ENCODE measurements at places on chromosomes 6 and 20.
A peak's percentile ranks its signal among the peaks of the same experiment; 100 is the strongest.

- no peak for DNase-seq
Observed at GRCh38 chr6:39804466-39805065, 12.4 kb downstream of the DAAM2 start.

- DNase-seq, result no peak
Observed at GRCh38 chr6:37556881-37557644, 57.4 kb upstream of the CCDC167 start.

DNA sequence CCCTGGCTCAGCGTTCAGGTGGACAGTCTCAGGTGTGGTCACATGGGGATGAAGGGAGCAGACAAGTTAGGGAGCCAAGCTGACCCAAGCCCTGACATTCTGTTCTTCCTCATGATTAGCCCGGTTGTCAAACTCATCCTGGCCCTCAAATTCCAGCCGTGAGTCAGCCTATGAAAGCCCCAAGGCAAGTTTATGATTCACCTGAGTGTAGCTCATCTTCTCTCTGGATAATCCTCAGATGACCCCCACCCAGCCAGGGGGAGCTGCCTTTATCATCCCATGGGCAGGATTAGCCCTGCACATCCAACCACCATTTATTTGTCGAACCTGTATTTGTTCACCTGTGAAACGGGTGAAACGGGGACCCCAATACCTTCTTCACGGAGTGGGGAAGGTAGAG, 161.9 kb downstream of the DHX35 start:
- no peak for DNase-seq

DNA sequence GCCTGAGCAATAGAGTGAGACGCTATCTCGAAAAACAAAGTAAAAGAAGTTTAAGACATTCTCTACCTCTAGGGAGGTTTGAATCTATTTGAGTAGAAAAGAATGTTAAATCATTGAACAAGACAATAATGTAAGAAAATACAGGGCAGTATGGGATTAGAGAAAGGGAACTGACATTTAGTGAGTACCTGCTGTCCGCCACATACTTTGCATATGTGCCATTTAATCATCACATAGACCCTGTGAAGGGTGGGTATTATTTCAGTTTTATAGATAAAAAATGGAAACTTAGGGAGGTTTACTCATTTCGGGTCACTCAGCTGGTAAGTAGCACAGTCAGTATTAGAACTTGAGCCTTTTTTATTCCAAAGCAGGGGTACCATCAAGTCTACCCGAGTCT, 31.4 kb downstream of the STK4 start:
- no peak for DNase-seq

- no peak for DNase-seq
Observed at GRCh38 chr6:96725296-96725695, 112.0 kb downstream of the GPR63 start.

GRCh38 chr6:105929626-105930025, 156.5 kb upstream of the PRDM1 start:
- no peak for DNase-seq

GRCh38 chr20:56487216-56487615, 18.8 kb downstream of the RTF2 start:
- DNase-seq, result no peak

DNA sequence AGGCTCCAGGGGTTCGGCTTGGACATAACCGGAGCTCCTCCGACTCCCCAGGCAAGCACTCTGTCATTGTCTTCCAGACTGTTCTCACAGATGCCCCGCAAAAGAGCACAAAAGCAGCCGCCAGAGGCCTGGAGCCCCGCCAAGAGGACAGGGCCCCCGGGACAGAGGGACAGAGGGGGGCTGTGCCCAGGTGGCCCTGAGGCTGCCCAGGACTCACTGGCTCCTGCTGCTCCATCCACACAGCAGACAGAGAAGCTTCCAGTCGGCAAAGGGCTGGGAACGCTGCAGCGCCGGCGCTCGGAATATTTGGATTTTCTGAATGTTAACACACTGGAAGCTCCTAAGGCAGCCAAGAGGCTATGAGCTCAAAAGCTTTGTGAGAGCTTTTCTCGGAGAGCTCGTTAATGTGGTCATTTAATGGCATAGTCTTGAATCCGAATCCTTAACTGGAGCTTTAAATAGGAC, 68.0 kb upstream of the QKI start:
- peak; percentile 34 for DNase-seq

DNA sequence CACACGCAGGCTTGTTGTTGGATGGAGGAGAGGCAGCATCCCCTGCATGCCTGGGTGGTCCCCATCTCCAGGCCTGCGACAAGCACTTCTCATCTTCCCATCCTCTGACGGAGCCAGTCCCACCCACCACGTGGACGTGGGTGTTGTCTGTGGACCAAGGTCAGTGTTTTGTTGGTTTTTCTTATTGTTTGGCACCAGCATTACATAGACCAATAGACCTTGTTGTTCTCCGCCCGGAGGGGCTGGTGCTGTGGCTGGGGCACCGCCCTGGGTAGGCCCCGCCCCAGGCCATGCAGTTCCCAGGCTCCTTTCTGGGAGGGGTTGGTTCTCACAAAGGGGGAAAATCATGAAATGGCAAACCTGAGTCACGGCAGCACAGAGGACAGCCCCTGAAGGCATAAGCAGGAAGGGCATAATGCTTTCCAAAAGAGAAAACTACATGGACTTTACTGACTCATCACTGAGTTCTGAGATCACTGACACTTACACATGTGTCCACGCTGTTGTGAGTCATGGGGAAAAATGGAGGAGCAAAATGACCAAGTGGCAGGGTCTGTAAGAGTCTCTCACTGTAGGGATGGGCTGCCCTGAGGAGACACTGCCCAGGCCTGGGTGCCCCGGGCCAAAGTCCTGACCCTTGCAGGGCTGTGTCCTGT, 90.8 kb downstream of the THBS2 start:
- no peak for DNase-seq

DNA sequence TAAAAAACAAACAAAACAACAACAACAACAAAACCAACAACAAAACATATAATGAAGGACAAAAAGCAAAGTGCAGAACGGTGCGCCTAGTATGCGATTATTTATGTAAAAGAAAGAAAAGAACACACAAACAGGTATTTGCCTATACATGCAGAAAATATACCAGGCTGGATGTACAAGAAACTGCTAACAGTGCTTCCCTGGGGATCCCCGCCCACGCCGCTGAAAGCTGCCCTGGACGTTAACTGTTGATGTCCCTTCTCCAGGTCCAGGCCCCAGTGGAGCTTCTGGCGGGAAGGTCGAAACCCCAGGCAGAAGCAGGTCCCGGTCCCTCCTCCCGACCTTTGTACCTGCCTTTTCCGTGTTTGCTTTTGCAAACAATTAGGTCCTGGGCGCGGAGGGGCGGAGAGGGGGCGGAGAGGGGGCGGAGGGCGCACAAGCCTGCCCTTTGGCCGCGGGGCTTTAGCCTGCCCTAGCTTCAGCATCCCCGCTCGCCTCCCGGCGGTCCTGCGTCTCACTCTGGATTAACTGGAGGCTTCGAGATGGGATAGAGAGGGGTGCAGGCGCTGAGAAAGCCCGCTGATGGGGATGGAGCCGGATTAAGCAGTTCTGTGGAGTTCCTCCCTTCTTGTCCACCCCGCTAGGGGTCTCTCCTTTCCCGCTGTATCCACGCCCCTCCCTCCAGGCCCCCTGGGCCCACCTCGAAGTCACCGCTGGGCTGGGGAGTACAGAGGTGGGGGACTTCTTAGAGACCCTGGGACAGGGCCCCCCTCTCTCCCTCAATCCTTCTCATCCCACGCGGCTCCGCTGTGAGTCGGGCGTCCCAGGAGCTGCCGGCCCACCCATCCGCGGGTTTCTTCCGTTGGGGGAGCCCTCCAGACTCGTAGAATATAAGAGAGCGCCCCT, 8.2 kb upstream of the AHCY start:
- DNase-seq, result peak; percentile 81

DNA sequence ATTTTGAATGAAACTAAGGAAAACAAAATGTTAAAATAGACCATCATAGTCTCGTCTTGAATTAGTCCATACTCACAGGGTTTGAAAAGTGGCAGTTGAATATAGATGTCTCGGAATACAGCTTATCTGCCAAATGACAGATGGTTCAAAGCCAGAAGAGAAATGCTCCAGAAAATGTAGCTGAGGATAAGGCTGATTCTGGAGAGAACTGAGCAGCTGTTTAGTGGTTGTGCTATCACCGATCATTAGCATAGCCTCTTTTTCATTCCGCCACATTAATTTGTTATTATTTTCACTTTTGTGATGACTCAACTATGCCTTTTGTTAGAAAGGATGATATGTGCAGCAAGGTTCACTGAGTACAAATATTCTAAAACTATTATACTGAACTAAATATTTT, 390.2 kb upstream of the MAN1A1 start:
- no peak for DNase-seq

GRCh38 chr6:36979347-36979742, 6.7 kb downstream of the MTCH1 start:
- DNase-seq, result no peak

DNA sequence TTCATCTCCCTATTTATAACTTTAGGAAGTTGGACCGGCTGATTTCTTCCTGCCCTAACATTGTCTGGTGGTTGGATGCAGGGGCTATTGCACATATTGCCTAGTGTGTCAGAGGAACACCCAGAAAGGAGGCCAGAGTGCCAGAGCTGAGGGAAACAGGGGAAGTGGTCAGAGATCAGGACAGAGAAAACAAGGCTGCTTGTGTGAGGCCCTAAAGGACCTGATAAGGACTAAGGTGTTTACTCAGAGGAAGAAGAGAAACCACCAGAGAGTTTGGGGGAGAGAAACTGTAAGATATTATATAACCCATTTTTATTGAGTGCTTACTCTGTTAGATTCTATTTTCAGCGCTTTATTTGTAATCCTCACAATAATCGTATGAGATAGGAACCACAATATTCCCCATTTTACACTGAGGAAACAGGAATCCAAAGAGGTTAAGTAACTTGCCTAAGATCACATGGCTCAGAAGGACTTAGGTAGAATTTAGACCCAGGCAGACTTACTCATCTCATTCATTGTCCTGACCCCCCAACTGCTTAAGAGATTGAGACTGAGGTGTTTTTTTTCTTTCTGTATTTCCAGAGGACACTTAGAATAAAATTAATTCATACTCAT, 54.0 kb upstream of the REV3L start:
- no peak for DNase-seq

DNA sequence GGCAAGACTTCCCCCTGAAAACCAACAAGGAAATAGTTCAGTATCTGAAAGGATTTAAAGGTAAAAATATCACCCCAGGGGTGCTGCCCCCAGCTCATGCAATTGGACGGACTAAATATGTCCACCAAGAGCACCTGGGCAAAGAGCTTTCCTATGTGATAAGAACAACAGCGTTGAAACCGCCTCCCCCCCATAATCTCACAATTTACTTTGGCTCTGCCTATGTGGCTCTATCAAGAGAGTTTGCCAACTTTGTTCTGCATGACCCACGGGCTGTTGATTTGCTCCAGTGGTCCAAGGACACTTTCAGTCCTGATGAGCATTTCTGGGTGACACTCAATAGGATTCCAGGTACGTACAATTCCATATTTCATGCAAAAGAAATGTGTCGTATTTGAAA, 35.8 kb downstream of the GCNT2 start:
- no peak for DNase-seq

DNA sequence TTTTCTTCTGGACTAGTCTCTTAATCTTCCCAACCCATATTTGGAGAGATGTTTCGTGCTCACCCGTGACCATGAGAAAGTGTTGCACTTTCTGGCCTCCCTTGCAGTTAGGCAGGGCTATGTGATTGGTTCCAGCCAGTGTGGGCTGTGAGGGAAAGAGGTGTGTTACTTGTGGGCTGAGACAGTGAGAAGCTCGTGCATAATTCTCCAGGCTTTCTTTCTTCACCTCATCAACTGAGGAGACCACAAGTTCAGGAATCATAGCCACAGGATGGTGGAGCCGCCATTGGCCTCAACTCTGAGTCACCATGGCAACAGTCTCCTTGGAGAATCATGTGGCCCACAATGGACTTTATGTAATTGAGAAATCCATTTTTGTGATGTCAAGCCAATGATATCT, 57.5 kb upstream of the FUCA2 start:
- no peak for DNase-seq

DNA sequence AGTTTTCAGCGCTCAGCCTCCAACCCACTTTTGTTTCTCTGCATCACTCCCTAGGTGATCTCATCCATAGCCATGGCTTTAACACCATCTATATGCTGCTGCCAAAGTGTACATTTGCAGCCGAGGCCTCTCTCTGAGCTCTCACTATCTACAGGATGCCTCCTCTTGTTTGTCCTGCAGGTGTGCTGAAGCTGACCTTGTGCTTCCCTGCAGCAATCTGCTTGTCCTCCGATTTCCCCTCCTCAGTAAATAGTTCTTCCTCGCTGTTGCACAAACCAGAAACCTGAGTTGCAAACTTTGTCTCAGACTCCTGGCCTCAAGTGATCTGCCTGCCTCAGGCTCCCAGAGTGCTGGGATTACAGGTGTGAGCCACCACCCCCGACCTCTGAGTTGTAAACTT, 3.7 kb upstream of the TXNDC5 start:
- DNase-seq, result no peak

DNA sequence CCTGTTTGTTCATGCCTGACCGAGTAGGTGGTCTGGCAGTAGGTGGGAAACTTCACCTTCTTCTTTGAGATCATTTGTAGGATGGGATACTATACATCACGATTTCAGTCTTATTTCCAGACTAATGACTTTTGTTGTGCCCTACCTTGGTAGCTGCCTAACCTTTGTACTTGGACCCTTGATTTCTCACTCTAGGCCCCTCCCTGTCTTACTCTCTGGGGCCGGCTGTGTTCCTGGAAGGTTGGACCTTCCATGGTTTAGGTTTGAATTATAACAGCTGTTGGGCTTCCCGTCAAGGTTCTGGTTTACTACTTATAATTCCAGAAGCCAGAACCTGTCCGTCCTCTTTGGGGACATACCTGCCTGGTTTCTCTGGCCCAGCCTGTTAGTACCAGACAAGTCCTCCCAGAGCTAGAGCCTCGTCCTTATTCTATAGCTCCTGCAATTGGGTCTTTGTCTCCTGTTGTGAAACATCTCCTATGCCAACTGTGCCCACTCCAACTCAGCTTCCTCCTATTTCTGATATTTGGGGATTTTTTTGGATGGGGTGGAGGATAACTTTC, 14.9 kb upstream of the ADIG start:
- peak; percentile 13 for DNase-seq

DNA sequence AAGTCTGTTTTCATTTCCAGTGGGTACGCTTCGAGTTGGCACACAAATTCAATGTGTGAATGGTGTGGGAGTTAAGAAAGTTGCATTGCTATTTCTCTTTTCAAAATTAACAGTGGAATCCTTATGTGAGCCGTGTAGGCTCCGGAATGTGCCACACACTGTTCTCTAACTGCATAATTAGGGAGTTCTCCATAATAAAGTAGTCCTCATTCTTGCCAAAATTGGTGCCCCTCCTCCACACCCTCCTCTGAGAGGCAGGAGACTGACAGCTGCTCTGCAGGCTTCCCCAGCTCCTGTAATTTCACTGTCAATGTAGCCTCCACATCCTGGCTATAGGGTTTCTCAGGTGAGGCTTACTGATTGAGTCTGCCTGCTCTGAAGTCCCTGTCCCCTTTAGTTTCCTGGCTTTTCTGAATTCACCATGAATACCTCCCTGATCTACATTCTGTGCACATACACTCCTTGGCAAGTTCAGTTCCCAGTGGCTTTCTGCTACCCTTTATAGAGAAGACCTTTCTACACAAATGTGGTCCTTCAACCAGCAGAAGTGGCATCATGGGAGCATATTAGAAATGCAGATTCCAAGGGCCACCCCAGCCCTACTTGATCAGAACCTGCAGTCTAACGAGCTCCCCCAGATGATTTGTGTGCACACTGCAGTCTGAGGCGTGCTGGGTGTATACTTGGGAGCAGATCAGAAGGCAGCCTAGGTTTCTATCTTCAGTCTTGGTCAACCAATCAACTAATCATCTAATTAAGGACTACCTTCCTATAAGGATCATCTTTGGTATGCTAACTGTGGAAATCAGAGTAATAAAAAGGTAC, 19.9 kb upstream of the CCN6 start:
- DNase-seq, result no peak

GRCh38 chr6:44739181-44739580, 351.7 kb downstream of the CDC5L start:
- DNase-seq, result peak; percentile 69

Measured in ELF-1 (cell line).